Midbrain (tissue), 1 donor: ENCODE measurements at places on chromosomes 6 and 20.

DNA sequence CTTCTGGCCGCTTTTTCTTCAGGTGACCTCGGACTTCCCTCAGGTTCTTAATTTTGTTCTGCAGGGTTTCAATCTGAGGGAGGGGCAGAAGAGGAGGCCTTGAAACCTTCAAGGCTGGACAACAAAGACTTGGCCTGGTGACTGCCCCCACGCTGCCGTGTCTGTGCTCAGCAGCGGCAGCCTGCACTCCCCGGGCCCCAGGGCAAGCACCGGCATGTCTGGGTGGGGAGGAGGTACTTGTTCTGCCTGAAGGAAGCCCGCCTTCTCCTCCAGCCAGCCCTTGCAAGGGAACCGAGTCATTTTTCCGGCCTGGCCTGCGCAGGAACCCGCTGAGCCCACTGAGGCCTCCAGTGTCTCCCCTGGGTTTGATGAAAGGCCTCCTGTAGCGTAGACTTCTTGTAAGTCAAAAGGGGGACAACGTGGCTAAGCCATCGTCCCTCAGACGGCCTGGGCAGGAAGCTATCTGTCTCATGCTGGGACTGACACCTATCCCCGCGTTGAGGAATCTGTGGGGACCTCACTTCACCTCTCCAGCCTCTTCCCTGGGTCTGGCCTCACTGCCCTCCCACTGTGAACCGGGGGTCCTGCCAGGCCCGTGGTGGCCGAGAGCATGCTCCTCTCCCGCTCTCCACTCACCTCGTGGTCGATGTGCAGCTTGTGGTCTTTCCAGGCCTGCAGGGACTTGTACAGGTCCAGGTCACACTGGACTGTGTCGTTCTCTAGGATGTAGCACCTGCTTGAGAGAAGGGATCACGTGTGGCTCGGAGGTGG lies 119.9 kb downstream of the SULF2 start:
- no peak for DNase-seq

- DNase-seq = no peak
Measured at GRCh38 chr6:69584913-69585729, 211.7 kb downstream of the LMBRD1 start.

GRCh38 chr20:407953-408842 lies at the start of gene RBCK1:
Gene RBCK1 (plus strand): TSS chr20:408299. CDS start chr20:408758, 459 bp downstream.
- peak; percentile 88 for DNase-seq

GRCh38 chr6:11848852-11849731 lies 70.5 kb upstream of the ADTRP start:
- DNase-seq = no peak

- no peak for DNase-seq
Measured at GRCh38 chr6:135631821-135632220, 134.3 kb upstream of the AHI1 start.

DNA sequence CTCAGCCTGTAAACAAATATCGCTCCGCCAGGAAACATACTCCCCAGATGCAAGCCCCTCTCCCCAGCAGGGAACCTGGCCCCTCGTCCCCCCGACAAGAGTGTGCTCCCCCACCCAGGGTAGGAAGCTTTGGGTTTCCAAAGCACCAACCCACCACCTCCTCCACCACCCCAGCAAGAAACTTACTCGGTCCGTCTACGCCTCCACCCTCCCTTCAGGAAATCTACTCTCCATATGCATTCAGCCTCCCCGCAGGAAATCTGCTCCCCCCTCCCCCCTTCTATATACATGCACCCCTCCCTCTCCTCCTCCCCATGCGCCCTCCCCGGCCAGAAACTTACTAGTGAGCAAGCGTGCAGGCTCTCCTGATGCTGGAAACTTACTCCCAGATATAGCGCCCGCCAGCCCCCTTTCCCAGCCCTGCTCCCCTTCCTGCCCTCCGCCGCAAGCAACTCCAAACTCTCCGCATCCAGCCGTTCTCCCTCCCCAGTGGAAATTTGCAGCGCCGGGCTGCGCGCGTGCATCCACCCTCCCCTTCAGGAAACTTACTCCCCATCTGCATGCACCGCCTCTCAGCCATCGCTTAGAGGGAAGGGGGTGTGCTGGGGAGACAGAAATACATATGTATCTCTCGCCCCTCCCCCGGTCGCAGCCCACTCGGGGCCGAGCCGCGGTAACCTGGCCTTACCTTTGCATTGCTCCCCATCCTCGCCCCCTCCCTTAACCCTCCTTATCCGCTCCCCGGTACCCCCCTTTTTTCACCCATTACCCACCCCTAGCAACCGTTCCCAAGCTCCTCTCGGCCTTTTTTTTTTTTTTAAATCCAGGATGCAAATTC lies at the start of gene TRERF1:
TRERF1 (minus strand) TSS at position 594 of the 838 bp plus-strand sequence. CDS start 182,336 bp downstream, outside the sequence.
- peak; percentile 39 for DNase-seq

DNA sequence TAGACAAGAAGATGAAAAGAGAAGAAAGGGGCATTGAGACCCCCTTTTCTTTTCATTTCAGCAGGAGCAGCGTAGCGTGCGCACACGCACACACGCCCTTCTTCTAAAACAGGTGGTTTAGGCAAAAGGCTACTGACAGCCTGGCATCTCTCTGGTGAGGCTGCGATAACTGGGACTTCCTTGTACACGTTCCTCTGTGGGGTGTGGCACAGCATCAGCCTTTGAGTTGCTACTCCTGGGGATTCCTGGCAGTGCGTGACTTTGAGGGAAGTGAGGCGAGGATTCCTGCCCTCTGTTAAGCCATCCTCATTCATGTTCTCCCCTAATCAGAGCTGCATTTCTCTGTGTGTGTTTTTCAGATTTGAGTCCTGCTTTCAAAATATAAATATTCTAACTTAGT lies 94.7 kb downstream of the TMEM170B start:
- no peak for DNase-seq

GRCh38 chr6:82371799-82372546 lies 8.4 kb downstream of the TPBG start:
- DNase-seq = no peak

DNA sequence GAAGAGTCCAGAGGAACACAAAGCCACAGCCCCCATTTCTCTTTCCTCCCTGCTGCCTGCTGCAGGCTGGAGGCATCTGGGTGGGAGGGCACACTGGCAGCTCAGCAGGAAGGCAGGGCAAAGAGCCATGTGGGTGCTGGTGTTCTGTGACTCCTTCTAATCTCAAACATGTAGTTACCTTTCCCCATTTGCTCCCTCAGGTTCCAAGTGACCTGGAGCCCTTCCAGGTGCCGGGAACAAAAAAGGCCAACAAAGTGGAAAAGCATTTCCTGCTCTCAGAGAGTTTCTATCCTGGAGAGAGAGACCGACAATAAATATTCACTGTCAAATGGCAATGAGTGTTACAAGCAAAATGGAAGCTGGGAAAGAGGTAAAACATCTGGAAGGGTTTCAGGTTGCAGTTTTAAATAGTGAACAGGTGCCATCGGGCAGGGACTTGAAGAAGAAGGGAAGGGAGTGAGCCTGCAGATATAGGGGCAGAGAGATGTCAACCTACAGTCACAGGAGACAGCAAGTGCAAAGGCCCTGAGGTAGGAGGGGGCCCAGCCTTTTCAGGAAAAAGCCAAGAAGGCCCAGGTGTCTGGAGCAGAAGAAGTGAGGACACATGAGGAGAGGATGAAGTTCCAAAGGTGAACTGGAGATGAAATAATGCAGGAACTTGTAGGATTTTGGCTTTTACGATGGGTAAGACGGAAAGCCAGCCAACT lies 43.6 kb upstream of the IYD start:
- DNase-seq = no peak

DNA sequence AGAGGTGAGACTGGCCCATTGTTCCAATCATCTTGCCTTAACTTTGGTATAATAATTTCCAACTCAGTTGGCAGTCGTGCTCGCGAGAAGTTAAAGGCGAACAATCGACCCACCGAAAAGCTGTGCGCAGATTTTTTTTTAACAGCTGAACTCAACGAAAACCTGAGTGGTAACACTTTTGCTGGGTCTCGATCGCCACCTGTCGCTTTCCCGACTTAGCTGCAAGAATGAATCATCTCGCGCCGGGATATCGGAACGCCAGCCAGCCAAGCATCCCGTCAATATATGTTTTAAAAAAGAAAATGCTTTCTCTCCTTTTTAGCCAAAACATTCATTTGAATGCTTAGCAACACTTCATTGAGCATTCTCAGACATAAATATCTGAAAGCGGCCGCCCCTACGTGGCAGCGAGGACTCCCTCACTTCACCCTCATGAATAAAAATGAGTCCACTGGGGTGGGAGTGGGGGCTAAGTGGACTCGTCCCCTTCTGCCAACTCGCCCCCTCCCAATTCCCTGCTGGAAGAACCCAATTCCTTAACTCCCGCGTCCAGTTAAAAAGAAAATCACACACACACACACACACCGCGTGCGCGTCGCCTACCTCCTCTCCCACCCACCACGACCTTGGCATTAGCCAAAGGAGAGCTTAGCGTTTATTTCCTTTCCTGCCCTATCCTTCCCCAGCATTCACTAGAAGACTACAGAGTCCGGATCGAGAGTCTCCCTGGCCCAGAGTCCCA lies 1.5 kb downstream of the COL12A1 start:
- peak; percentile 51 for DNase-seq

DNA sequence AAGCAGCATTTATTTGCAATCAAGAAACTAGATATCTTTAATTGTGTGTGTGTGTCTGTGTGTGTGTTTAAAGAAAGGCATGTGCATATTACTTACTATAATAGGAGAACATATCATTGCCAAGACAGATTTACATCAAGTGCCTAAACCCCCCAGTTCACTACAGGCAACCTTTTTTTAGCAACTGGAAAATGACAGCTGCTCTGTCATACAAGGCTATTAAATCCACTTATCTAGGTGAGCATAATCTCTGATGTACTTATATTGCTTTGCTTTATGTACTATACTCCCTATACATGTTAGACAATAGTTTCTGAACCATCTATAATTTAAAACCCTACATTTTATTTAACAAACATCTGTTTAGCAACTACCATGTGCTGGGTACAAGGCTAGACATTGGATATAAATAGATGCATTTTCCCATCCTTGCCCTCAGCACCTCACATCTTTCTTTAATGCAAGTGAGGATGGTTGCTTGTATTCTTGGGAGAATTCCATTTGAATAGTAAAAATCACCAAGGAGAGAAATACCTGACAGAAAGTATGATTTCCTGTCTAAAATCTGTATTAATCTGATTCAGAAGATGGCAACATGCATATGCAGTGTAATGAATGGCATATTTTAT lies 398.3 kb downstream of the LAMA2 start:
- no peak for DNase-seq

DNA sequence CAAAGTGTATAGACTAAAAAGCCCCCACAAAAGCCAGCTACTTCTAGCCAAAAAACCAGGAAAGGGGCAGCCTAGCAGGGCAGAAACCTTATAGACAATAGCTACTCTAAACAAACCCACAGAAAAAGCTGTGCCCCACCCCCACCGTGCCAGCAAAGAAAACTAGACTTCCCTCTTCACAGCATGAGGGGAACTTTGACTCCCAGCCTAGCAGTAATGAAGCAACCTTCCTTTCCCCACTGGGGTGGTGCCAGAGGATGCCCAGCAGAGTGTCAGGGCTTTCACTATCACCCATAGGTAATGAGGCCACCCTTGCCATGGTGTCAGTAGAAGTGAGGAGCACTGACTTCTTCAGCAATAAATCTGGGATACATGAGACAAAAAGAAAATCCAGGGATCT lies 99.0 kb upstream of the LGSN start:
- no peak for DNase-seq

- no peak for DNase-seq
Measured at GRCh38 chr6:72933233-72933632, 292.1 kb downstream of the KHDC1L start.

DNA sequence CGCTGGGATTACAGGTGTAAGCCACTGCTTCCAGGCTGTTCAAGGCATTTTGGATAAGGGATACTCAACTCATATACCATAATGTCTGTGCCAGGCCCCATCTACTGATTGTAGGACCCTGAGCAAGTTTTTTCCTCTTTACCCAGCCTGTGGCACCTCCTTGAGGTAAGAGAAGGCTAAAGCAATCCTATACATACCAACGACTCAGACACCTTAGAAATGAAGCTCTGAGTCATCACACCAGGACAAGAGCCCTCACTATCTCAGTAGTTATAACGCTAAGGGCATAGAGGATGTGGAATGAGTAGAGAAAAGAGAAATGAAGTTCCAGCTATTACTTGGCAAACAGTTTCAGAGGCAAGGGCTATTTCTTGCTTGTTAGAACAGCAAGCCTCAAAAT lies 16.9 kb downstream of the NDRG3 start:
- DNase-seq = no peak

GRCh38 chr20:47146686-47147085 lies 209.8 kb downstream of the ZMYND8 start:
- no peak for DNase-seq

- peak; percentile 8 for DNase-seq
Measured at GRCh38 chr6:26233649-26234420, 131.2 kb upstream of the BTN3A2 start.

GRCh38 chr20:15496501-15497039 lies 1076.7 kb downstream of the KIF16B start:
- DNase-seq = no peak

- no peak for DNase-seq
Measured at GRCh38 chr6:52233975-52234823, 10.1 kb downstream of the IL17F start.

DNA sequence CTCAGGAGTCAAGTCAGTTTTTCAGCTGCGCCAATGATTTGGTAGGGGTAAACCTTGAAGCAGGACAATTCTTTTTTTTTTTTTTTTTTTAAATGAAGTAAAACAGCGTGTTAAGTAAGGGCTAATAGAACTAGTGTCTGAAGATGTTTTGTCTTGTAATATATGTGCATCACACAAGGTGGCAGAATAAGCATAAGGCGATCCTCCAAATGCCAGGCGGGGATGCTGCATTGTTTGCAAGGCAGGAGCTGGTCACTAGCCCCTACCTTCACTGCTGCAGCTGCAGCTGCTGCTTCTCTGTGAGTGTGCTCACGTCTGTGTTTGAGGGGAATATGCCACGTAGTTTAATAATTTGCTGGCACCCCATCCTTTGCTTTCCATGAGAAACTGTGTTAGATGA lies 272.7 kb upstream of the MAP3K7 start:
- no peak for DNase-seq

DNA sequence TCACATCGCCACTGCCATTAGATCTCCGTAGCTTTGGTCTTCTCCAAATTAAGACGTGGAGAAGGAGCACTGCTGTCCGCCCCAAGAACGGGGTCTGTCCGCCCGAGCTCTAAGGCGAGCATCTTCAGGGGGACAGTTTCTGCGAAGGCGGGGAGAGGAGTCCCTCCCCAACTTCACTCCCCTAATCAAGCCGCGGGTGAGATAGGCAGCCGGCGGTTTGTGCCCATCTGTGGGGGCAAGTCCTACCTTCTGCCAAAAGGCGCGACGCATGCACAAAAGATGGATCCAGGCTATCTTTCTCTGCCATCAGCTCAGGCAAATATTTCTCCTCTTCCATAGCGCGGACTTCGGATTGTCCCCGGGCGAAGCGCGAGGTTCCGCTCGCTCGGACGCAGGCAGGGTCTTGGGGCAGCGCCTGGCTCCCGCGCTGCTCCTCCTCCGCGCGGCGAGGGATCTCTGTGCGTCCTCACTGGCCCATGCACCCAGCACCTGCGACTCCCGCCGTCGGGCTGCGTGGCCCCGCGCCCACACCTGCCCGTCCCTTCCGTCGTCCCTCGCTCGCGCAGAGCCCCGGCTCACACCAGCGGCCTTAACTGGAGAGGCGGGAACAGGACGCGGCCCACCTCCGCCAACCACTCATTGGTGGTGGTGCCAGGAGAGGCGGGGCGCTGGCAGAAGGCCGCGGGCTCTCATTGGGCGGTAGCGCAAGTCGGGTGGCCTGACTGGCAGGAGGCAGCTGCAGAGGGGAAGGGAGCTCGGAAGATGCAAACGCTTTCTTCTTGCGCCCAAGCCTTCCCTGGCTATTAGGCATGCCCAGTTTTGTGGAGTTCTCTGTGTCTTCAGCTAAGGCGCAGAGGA lies at the start of gene KHDRBS2:
KHDRBS2 (minus strand) TSS at position 614 of the 858 bp plus-strand sequence.
- DNase-seq = peak; percentile 93

- no peak for DNase-seq
Measured at GRCh38 chr6:138535728-138536455, 36.6 kb upstream of the NHSL1 start.
